Activated CD4-positive, CD25-positive, alpha-beta regulatory T cell treated with anti-CD3 and anti-CD28 coated beads, Interleukin-2, amount 50 U/mL, for 24 hours (primary cell): ENCODE measurements at places on chromosomes 12 and 14.

- no peak for ATAC-seq
Measured at GRCh38 chr14:36617824-36618223, 35.4 kb upstream of the NKX2-8 start.

DNA sequence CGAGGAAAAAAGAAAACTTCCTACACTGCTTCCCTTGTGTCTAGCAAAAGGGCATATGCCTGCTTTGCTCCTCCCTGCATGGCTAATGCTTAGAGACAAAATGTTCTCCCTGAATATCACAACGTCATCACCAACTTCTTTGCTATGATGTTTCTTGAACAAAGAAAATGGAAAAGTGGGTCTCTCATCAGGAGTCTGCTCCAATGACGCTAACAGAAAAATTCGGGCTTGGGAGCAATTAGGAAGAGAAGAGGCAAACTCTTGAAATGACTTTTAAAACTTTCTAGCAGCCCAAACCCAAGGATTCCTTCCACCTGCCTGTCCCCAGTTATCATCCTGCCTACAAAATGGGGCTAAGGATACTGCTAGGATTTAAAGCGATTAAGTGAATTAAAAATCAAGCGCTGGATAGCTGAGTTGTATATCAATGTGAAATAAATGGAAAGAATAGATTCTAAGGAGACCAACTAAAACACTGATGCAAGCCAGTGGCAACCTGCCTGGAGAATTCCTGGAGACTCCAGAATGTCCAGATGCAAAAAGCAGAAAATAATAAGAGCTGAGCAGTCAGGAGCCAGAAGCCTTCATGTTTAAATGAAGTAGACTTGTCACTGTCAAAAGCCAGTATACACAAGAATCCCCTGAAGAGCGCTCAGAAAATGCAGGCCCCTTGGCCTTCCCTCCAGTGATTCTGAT is 183.8 kb downstream of the DPF3 start:
- no peak for ATAC-seq

GRCh38 chr12:100720016-100720654 is 74.4 kb upstream of the ANO4 start:
- no peak for ATAC-seq

DNA sequence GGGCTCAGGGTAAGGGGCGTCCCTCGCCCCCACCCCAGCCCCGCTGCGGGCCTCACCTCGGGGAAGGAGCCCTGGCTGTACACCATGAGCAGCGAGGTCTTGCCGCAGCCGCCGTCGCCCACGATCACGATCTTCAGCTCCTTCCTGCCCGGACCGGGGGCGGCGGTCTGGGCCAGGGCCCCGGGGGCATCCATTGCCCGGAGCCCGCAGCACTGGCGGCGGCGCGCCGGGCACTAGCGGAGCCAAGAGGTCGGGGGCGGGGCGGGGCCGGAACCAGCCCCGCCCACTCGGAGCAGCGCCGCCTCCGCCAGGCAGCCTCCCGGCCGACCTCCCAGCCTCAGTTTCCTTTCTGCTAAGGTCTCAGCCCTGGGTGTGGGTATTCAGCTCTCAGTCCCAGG is at the start of gene RHOF:
Gene RHOF (minus strand): TSS at position 249 of the 398 bp plus-strand sequence. CDS start 55 bp downstream, at position 194.
- peak; percentile 15 for ATAC-seq

DNA sequence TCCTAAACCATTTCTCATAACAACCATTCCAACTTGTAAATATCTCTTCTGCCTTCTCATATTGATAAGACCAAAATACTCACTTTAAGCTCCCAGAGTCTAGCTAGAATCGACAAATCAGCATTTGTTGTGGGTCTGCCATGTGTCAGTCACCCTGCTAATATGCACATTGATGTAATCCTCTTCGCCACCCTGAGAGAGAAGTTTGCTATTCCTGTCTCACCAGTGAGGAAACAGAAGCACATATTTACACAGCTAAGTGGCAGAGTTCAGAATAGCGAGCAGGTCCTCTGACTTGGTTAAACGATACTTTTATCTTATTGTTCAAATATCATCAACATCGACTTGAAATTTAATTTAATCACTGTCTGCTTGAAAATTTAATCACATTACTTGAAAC is 142.1 kb downstream of the ANO4 start:
- no peak for ATAC-seq

GRCh38 chr12:132490422-132491137 is 629 bp downstream of the FBRSL1 start:
- ATAC-seq = peak; percentile 2

GRCh38 chr14:76866456-76866855 is 40.2 kb downstream of the LRRC74A start:
- ATAC-seq = no peak
